ENCODE measurements at places on chromosomes 6 and 20. TPM values are rescaled to one million over a fixed set of nuclear protein-coding genes. Genes with fewer than 3 reads are reported as not detected.

DNA sequence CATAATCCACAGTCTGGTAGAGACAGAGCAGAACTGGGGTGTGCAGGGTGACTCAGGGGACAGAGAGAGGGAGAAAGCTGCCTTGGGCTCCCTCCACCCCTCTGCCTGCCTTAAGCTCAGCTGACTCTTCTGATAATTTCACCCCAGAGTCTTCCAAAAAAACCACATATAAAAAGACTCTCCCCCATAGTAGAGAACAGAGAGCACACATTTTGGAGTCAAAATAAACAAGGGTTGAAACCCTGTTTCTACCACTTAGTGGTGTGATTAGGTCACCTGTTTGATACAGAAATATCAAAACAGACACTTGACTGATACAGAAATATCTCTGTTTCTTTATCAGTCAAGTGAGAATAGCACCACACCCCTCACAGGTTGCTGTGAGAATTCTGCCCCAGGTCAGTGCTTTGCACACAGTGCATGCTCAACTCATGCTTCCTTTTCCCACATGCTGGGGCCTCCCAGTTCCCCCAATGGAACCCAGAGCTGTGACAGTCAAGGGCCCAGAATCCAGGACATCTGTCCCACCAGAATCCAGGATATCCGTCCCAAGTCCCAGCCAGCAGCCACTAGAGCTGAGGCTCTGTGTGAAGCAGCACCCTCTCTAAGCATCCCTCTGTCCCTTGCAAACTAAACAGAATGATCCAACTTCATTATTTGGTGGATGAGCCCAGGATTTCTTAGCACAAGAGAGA is 1.2 kb downstream of the TREML2 start:
- DNase-seq = no peak

- DNase-seq = no peak
Observed at GRCh38 chr20:20731945-20732296, 19.5 kb upstream of the RALGAPA2 start.

GRCh38 chr6:149216459-149216858 is 101.1 kb upstream of the TAB2 start:
- no peak for DNase-seq

- no peak for DNase-seq
Observed at GRCh38 chr6:146331013-146331412, 212.6 kb upstream of the RAB32 start.

DNA sequence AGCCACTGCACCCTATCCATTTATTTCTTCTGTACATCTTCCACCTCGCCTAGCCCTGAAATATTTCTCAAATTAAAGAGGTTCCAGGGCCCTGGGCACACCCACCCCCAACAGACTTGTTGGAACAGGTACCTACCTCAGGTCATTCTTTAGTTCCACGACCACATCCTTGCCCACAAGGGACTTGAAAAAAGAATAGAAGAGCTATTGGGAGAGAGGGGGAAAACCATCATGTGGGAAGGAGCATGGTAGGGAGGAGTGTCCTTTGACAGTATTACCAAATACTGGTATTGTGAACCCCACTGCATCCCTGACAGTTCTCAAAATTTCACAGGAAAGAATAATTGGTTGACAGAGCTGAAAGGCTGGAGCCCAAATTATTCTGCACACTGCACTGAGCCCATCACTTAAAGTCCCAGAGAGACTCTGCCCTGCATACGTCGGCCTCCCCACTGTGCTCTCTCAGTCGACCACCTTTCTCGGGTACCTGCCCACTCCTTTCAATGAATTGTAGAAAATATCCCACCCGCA is 762 bp downstream of the LSM2 start:
- DNase-seq = no peak

- no peak for DNase-seq
Observed at GRCh38 chr20:47984437-47984836, 199.2 kb upstream of the SULF2 start.

- no peak for DNase-seq
Observed at GRCh38 chr6:36463676-36464075, 20.9 kb downstream of the KCTD20 start.

DNA sequence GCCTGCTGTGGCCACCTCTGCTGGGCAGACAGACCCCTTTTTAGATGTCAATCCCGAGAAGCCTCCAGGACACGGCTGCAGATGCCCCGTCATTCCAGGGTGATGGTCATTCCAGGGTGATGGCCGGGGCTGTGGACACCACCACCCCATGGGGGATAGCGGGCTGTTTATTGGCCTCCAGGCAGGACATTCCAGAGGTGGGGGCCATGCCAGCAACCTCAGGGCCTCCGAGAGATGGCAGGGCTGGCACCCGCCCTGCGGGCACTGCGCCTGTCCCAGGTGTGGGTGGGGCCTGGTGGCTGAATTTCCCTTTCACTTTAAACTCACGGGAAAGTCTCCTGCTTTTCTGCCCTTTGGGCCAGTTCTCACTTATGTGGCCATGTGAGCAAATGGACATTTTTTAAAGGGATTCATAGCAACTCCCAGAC is 14.5 kb downstream of the COL9A3 start:
- no peak for DNase-seq

- no peak for DNase-seq
Observed at GRCh38 chr6:20402092-20402341, 338 bp downstream of the E2F3 start.

DNA sequence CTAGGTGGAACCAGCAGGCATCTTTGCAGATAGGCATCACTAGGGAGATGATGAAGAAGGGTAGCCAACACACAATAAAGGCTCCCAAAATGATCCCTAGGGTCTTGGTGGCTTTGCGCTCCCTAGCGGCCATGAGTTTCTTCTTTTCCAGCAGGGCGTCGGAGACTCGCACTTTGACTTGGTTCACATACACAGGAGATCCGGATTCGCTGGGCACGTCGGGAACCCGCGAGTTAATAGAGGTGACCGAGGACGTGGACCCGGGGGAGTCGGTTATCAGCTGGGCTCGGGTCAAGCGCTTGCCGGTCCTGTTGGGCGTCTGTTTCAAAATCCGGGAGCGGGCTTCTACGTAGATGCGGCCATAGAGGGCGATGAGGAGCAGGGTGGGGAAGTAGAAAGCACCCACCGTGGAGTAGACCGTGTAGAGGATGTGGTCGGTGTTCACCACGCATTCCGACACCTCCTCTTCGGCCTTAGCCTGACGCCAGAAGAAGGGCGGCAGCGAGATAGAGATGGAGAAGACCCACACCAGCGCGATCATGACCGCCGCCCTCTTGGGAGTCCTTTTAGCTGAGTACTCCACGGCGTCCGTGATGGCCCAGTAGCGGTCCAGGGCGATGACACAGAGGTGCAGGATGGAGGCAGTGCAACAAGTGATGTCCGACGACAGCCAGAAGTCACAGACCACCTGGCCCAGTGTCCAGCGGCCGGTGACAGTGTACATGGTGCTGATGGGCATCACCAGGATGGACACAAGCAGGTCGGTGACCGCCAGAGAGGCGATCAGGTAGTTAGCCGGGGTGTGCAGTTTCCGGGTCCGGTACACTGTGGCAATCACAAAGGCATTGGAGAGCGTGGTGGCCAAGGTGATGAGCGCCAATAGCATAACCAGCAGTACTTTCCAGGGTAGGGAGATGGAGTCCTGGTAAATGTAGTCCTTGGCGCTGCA is 658 bp downstream of the HTR1B start:
- DNase-seq = peak; percentile 60

DNA sequence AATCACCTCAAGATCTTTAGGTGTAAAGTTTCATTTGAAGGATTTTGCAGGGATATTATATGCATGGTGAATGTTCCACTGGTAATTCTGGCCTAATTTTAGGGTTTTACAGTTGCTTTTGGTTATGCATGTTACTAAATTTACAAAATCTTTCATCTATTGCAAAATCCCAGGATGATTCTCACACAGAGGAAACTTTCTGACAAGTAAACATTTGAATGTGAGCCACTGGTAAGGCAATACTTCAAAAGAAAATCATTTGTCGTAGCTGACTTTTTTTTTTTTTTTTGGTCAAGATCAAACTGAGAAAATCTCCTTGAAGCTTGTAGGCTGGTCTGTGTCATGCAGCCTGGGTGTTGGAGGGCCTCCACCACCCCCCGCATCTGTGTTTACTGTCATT is 141.9 kb upstream of the EXOC2 start:
- no peak for DNase-seq

SNRNP48 gene
- total RNA-seq = 18.1 TPM

ISM1 gene
- total RNA-seq = 1.4 TPM

PDE10A gene
- 33.5 TPM for total RNA-seq

PROKR2 gene
- not detected for total RNA-seq

CST2 gene
- not detected for total RNA-seq

PBX2 gene
- 53.6 TPM for total RNA-seq

TNXB gene
- 224 TPM for total RNA-seq

PRSS16 gene
- not detected for total RNA-seq
